ENCODE measurements at places on chromosomes 2 and 18.

DNA sequence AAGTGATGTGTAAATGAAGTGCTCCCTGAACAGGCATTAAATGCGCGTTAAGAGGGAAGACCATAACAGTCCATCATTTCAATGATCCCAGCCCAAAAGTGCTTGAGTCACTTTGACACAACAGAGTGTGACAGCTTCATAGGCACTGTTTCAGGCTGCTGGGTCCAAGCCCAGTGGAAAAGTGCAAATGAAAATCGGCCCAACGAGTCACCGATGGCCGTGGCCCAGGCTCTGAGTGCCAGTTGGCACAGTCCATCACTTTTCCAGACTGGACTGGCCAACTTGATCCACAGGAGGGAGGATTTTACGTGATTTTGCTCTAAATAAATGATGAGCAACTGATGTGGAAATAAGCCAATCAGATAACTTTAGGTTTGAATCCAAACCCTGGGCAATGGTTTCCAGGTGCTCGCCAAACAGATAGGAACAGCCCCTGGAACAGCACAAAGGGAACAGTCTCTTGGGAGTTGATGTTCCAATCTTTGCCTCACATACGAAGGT is 114.0 kb downstream of the SP3 start:
- no peak for DNase-seq

GRCh38 chr2:113180131-113180946 is 6.6 kb downstream of the PSD4 start:
- no peak for DNase-seq

DNA sequence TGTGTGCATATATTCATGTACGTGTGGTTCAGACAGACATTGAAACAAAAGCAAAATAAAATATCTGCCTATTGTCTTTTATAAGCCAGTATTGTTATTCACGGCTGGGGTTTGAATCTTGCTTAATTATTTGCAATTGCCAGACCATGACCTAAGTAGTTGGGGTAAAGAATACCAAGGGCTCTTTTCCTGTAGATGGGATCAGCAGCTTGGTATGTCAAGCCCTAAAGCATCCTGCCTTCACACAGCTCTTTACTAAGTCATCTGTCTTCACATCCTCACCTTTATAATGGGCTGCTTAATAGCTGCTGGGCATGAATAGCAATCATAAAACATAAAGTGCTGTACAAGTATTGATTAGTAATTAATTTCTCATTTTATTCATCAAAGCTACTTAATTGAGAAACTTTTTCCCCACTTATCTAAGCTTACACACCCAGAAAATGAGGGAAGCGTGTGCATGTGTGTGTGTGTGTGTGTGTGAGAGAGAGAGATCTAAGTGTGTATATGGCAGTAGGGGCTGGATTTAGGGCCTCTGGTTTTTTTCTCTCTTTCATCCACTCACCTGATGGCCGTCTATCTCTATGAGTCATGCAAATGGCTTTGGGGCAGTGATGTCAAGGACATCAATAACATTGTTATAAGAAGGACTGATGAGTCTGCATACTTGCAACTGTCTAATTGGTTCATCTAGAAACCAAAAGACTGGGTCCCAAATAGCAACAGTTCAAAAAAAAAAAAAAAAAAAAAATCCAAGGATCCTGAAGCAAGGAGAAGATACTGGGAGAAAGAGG is 244.1 kb upstream of the TNP1 start:
- DNase-seq: no peak

GRCh38 chr2:199631129-199631528 is 173.4 kb upstream of the SATB2 start:
- DNase-seq: no peak

DNA sequence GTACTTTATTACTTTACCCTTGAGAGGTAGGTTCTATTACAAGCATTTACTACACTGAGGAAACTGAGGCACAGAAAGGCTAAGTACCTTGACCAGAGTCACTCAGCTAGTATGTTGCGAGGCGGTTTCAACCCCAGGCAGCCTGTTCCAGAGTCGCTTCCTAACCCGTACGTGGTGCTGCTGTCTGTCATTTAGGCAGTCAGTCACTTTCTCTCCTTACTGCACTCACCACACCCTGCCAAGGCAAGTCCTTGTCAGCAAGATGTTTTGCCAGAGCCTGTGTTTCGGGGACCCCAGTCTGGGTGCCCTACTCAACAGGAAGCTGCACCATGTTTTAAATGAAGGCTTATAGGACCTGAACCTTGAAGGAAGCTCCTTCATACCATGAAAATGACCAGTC is 174.9 kb downstream of the TPGS2 start:
- no peak for DNase-seq

- no peak for DNase-seq
Measured at GRCh38 chr2:120737340-120738101, 1.9 kb downstream of the GLI2 start.

DNA sequence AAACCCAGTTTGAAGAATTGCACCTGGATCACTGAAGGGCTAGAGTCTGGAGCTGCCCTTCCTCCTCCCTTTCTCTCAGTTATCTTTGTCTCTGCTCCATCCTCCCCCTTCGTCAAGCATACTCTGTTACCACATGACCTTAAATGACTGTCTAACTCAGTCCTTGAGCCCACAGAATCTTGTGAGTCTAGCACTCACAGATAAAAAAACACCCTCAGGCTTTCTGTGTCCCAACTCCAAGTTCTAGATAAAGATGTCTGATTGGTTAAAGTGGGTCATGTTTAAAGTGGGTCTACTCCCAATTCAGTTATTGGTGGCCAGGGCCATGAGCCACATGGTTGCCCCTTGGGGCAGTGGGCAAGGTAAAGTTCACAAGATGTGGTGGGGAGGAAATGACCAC is 53.5 kb upstream of the CYP1B1 start:
- no peak for DNase-seq

All from non-pigmented ciliary epithelial cell (primary cell).